ENCODE measurements at places on chromosomes 7 and 10.
A peak's percentile ranks its signal among the peaks of the same experiment; 100 is the strongest.

DNA sequence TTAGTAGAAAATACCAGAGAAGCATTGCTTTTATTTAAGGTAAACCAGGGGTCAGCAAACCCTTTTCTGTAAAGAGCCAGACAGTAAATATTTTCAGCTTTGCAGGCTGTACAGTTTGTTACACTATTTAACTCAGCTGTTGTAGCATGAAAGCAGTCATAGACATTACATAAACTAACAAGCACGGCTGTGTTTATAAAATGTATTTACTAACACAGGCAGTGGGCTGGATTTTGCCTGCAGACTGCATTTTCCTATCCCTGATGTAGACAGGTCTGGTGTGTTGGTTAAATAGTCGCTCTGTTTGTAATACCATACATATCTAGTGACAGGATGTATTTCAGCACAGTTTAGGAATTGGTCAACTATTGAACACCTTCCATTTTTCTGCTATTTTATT, 129.3 kb downstream of the ST7 start:
- no peak for DNase-seq

GRCh38 chr7:37448011-37448635, 541 bp downstream of the ELMO1 start:
- DNase-seq: no peak

DNA sequence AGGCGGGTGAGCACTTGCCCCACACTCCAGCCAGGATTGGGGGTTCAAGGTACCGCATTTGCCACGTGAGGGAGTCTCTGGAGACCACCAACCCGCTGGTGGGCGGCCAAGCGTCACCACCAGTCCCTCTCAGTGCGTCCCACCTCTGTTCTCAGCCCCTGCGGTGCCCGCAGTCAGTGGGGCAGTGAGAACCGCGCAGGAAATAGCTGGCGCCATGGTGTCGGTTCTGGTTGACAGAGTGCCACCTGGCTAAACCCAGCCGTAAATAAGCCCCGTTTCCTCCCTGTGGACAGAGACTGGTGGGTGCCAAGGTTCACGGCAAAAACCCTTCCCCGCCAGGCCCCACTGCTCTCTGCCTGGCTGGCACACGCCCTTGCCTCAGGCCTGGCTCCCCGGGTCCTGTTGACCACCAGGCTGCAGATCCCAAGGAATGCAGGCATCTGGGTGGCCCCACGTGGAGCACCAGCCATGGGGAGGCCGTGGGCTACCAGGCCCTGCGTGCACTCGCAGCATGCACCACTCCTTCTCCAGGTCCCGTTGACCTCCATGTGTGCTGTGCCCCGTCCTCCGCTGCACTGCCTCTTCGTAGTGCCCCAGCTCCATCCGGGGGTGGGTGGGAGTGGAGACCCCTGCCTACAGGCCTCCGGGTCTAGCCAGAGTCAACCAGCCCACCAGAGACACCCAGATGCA, 140.0 kb downstream of the LHPP start:
- no peak for DNase-seq

DNA sequence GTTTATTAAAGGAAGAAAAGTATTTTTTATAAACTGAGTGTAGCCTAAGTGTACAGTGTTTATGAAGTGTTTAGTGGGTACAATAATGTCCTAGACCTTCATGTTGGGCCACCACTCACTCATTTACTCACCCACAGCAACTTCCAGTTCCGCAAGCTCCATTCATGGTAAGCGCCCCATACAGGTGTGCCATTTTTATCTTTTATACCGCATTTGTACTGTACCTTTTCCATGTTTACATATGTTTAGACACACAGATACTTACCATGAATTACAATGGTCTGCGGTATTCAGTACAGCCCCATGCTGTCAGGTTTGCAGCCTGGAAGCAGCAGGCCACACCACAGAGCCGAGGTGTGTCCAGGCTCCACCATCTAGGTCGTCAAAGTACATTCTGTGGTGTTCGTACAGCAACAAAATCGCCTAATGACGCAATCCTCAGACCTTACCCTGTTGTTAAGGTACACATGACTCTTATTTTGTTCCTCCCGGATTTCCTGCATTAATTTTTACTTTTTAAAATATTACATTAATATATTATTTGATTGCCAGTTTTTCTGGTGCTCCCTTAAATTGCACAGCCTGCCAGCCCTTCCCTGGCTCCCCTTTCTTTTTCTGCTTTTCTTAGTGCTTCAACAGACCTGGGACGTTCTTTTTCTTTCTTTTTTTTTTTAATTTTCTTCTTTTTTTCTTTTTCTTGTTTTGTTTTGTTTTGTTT, 881 bp upstream of the SSBP1 start:
- DNase-seq: peak; percentile 28

DNA sequence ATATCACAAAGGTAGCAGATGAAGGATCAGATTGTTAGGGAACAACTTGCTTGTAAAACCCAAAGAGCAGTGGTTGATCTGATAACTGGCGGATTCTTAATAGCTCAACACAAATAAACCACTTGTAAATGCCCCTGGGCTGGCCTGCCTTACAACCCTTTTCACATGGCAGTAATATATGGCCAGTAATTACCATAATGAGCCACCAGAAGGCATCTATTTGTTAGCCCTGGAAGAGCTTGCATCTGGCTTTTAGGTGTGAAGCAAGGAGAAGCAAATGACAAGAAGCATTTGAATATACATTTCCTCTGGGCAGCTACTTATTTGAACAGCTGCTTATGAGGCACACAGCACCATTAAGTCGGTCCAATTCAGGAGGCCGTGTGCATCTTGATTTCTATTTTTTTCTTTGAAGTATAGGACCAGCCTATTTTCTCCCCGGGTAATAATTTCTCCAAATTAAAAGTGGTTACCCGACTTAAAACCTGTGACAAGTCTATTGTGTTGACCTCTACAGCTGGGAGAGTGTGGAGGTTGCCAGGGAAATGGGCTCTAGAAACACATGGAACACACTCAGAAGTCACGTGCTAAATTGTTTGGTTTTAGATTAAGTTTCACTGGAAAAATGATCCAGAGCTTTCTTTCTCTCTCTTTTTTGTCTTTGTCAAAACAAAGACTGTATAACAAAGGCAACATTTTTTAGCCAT, 113.4 kb downstream of the SEM1 start:
- no peak for DNase-seq

- no peak for DNase-seq
These were observed 347.9 kb downstream of the LRMDA start for GRCh38 chr10:75779276-75779675.

- DNase-seq: no peak
These were observed 8.9 kb downstream of the NT5C3A start for GRCh38 chr7:33053721-33054120.

DNA sequence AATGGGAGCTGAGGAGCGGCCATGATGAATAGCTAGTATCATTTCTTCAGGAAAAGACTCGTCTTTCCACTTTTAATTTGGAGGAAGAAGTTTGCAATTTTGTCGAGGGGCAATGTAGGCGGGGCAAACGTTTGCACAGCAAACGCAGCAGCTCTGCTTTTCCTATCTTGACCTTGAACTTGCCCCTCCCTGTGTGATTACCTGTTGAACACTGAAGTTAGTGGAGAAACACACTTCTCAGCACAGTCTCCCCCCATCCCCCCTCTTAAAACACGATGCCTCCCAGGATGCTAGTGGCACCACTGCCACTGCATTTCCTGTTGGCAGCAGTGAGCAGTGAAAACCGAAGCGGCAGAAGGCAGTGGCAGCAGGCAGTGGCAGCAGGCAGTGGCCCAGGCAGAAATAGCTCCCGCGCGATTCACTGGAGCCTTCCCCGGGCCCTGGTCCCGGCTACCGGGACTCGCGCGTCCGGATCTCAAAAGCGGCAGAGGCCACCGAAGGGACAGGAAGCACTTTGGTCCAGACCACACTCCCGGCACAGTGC, at the start of gene EPDR1:
EPDR1 (plus strand) TSS at position 336 of the 544 bp plus-strand sequence. CDS start 300 bp downstream, outside the sequence.
- DNase-seq: peak; percentile 56

- no peak for DNase-seq
These were observed 73.9 kb downstream of the KIAA1549 start for GRCh38 chr7:138907201-138907847.

DNA sequence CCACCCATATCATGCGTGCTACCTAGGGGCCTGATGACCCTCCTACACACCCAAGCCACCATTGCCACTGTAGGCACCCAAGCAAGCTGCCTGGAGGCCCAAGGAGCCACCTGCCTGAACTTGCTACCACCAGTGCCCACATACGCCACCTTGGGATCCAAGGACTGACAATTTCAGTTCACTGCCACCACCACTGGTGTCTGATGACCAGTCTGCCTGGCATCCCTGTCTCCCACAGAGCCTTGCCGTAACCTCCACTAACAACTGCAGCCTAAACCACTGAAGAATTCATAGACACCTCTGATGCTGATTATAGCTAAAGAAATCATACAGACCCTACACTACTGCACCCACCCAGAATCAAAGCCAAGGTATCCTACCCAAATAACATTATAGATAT, 58.8 kb downstream of the TMEM178B start:
- no peak for DNase-seq

DNA sequence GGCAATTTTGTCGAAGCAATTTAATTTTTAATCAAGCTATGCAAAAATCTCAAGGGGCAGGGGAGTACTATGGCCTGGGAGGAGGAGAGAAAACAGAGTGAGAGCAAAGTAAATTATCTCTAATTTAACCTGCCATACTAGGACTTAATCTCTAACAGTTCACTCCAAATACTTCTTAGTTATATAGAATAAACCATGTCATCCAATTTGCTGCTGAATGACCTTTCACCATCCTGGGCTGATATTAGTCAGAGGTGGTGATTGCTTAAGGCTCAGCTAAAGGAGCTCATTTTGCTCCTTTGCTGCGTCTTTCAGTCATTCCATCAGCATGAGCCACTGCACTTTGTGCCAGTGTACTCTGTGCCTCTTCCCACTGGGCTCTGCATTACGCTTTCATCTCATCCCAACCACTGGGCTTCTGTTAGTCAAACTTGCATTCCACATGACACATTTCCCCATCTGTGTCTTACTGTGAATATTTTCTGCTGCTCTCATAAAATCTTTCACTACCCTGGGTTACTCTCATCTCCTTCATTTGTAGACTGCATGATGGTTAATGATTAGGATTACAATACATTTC, 84.3 kb downstream of the CD36 start:
- no peak for DNase-seq

GRCh38 chr10:112002206-112002605, 181.4 kb downstream of the GPAM start:
- DNase-seq: no peak

- DNase-seq: no peak
These were observed 137.3 kb downstream of the TCF7L2 start for GRCh38 chr10:113087165-113088029.

GRCh38 chr7:128389618-128390329, 20.0 kb downstream of the IMPDH1 start:
- DNase-seq: no peak

DNA sequence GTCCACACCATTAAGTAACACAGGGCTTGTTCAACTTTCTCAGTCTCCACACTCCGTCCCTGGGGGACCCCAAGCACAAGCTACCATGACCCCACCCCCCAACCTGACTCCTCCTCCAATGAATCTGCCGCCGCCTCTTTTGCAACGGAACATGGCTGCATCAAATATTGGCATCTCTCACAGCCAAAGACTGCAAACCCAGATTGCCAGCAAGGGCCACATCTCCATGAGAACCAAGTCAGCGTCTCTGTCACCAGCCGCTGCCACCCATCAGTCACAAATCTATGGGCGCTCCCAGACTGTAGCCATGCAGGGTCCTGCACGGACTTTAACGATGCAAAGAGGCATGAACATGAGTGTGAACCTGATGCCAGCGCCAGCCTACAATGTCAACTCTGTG, 81.1 kb upstream of the SAMD8 start:
- no peak for DNase-seq

DNA sequence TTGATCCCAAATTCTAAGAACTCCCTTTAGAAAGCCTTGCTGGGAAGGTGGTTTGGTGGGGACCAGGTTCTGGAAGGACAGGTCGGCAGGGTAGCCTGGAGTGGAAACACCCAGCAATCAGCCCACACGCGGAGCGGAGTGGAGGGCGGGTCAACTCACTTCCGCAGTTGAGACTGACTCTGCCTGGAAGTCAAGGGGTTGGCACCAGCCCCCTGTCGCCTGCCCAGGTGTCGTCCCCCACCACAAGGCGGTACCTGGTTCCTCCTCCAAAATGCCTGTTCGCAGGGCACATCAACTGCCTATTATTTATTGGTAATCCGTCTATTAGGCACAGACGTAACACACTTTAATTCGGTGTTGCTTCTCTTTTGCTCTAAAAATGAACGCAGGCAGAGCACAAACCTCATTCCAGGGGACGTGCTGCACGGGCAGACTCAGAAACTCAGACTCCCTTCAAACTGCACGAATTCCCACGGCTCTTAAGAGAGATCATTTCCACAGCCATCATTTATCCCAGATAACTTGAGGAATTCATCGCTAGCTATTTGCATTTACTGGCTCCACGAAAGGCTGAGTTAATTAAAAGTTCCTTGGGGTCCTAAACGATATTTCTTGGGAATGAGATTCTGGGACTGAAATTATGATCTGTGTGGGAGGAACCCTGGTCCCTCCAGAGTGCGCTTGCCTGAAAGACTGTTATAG, 248.2 kb upstream of the PPP2R2D start:
- DNase-seq: no peak

GRCh38 chr10:44928462-44928861, 17.3 kb downstream of the TMEM72 start:
- no peak for DNase-seq

- no peak for DNase-seq
These were observed 40.0 kb downstream of the FANK1 start for GRCh38 chr10:125936331-125936730.

DNA sequence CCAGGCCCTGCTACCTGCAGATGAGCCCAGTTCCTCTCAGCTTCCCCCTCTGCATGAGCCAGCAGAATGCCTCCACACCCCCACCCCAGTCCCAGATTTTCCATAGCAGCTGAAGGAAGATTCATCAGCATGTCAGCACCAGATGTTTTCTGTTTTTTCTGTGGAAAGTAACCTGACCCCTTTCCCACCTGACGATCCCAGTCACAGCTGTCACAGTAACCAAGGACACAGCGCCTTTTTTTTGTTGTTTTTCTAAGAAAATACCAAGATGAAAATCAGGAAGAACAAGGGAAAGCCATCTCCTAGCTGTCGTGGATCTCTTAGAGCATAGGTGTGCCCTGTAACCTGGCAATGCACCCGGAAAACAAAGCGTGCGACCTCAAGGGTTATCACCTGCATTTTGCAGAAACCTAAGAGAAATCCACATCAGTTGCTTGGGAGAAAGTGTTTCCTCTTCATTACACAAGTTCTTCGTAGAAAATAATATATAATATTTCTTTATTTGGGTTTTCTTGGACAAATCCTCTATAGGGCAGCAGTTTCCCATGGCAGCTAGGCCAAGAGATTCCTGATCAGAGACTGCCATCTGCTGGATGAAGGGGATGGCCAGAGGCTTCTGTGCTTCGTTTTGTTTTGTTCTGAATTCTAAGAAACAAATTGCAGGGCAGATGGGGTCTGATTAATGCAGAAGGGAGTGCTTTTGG, 401.9 kb downstream of the TNS3 start:
- peak; percentile 9 for DNase-seq
